Fibroblast of skin of scalp (primary cell): ENCODE measurements at places on chromosomes 6 and 20.

- no peak for DNase-seq
Observed at GRCh38 chr20:33843854-33844253, 32.7 kb downstream of the CHMP4B start.

GRCh38 chr6:140533526-140533925 lies 1159.1 kb upstream of the CITED2 start:
- DNase-seq: peak; percentile 72

DNA sequence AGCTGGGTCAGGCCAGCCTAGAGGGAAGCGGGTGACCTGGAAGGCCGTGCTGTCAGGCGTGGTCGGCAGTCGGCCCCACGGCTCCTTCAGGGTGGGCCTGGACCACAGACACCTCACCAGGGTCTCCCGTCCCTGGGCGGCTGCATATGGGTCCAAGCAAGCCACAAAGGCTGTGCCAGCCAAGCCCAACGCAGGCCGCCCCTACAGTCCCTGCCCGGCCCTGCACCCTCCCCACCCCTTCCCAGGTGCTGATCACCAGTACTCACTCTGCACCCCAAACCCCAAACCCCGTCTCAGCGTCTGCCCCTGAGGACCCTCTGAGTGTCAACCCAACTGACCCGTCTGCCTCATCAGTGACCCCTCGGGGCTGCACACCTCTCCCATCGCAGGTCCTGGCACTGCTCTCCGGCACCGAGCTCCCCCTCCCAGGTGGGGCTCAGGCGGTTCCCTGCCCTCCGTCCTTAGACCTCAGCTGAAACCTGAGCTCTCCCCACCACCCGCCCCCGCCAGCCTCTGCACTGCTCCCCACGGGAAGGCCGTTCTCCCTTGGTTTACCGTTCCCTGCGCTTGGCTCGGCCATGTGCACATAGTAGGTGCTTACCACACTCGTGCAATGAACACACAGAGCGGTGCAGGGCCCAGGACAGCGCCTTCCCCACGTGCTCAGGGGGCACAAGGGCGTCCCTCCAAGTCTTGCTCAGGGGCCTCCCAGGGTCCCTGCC lies 1.5 kb upstream of the PPDPF start:
- DNase-seq: no peak

- no peak for DNase-seq
Observed at GRCh38 chr6:127195833-127196232, 70.8 kb upstream of the RNF146 start.

DNA sequence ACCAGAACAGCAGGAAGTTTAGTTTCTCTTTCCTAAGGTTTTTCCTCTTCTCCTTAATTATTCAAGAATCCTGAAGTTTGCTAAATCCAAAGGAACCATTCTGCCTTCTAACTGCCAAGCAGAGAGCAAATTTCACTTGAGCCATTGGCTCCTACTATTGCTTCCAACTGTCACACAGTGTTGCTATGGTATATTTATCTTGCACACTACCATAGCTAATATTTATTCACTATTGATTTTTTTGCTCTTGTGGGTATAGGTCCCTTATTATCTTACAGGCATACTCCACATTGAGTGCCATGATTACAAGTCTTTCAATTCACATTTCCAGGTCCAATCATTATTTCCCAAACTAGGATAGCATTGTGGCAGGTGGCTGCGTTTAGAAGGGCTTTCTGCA lies 266.7 kb upstream of the FLRT3 start:
- DNase-seq: no peak

DNA sequence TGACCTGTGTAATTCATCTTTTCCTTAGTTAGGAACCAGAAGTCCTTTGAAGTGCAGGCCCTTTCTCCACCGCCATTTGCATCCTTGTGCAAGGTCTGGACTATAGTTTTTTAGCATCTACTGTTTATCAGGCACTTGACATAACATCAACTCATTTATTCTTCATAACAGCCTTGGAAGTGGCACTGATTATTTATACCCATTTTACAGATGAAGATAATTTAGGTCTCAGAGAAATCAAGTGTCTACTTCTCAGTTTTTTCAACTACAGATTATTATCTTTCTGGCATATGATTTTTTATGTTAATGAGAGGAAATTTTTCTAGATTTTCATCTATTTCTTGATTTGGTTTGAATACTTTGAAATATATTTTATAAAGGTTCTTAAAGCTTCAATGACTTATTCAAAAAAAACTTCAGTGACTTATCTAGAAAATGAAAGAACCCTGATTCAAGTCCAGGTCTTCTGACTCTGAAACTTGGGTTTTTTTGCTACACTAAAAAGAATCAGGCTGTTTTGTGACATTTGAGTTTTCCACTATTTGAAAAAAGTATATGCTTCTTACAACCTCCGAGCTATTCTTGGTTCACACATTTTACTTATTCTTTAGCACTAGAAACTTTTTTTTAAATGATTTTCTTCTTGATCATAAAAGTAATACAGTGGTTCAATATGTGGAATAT lies 3.1 kb upstream of the UBE2J1 start:
- DNase-seq: no peak

DNA sequence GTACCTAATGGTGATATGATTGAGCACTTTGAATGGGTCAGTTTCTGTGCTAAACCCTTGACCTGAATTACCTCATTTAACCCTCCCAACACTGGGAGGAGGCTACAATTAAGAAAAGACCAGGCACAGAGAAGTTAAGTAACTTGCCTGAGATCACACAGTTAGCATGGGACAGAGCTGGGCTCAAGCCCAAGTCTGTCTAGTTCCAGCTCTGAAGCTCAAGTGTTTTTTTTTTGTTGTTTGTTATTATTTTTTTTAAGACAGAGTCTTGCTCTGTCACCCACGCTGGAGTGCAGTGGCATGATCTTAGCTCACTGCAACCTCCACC lies 4.0 kb downstream of the FAM83D start:
- DNase-seq: no peak

DNA sequence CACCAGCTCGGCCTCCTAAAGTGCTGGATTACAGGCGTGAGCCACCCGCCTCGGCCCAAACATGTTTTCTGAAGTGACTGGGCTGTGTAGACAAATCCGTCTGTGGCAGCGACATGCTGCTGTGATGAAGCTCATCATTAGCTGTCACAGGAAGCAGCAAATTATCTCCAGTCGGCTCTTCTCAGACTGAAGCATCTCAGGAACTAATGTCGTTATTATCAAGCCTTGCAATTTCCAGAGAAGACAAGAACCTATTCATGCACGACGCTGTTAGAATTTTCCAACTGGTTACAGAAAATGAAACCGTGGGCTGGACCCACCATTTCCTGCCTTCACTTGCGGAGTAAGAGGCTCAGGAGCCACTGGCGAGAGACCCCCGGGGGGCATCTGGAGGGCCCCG lies 17.1 kb upstream of the NTSR1 start:
- no peak for DNase-seq

DNA sequence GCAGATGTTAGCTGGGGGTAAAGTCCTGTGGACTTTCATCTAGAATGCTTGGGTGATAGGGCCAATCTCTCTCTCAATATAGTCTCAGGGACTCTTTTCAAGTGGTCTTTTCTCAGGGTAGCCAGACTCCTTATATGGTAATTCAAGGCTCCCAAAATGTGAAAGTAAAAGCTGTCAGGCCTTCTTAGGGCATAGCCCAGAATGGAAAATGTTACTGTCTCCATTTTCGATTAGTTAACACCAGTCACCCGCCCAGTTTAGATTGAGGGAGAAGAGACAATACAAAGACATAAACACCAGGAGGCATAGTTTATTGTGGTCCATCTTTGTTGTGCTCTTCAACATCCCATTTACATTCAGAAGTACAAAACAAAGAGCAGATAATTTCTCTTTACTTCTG lies 295.8 kb downstream of the EPHA7 start:
- no peak for DNase-seq

DNA sequence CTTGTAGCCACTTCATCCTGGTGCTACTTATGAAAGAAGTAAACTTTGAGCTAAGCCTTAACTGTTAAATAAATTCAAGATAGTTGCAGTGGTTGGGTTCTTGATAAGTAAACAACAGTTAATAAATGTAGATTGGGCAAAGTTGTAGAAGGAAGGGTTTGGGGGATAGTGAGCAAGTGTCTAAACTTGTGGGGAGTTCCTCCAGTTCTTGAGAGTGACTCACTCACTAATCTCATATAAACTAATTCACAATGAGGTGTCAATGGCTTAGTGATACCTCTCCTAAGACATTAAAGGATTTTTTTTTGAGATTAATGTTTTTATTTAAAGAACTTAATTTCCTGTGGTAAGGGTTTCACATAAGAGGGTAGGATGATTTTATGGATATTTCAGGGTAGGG lies 507.4 kb downstream of the BMP2 start:
- no peak for DNase-seq

DNA sequence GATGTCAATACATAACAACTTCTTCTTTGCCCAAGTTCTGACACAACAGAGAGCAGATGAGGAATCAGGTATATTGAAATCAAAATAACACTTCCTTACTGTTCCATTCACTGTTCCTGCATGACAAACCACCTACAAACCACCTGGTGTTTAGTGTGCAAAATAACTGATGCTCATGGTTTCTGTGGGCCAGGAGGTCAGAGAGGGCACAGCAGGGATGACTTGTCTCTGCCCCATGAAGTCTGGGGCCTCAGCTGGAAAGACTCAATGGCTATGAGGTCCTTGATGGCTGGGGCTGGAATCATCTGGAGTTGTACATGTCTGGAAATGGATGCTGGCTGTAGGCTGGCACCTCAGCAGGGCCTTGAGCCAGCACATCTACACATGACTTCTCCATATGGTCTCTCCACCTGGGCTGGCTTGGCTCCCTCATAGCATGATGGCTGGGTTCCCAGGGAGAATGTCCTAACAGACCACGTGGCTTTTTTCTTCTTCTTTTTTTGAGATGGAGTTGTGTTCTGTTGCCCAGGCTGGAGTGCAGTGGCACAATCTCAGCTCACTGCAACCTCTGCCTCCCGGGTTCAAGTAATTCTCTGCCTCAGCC lies 7.4 kb upstream of the COX4I2 start:
- no peak for DNase-seq

DNA sequence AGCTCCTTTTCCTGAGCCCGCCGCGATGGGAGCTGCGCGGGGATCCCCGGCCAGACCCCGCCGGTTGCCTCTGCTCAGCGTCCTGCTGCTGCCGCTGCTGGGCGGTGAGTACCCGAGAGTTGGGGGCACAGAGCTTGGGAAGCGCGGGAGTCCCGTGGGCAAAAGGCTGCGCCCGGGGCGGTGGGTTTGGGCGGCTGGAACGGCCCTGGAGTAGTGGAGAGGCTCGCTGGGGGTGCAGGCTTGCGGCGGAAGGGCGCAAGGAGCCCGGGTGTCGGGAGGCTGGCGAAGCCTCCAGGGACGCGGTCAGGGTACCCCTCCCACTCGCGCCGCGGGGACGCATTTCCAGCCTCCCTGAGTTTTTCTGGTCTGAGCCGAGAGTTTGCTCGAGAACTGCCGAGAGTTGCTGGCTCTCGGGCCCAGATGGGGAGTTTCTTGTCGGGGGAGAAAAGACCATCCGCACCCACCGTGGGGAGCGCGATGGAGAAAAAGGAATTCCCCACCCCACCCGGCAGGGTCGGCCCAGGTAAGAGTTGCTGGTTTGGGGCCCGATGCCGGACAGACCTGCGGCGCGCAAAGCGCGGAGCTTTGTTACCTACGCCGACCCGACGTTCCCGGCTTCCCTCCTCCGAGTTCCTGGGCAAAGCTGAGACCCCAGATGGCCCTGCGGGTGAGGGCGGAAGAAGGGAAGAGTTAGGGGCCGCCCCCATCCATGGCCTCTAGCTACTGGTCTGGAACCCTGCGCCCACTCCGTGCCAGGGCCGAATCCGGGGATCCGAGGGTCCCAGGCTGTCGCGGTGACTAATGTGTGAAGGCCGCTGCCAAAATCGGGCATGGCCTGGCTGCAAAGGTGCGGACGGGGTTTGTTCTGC lies 584 bp downstream of the PTK7 start:
- DNase-seq: peak; percentile 61

DNA sequence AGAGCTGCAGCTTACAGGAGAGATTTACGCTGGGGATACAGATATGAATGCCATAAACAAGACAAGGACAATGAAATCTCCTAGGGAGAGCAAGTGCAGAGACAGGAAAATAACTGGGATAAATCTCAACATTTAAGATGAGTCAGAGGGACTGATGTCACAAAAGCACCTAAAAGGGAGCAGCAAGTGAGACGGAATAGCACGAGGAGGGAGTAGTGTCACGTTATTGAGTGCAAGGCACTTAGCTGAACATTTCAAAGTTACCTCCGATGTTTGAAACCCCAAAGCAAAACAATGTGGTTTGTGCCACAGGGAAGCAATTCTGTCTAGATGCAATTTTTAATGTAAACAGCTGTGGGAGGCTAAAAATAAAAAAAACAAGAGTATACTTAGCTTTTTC lies 1131.7 kb upstream of the EYS start:
- no peak for DNase-seq

DNA sequence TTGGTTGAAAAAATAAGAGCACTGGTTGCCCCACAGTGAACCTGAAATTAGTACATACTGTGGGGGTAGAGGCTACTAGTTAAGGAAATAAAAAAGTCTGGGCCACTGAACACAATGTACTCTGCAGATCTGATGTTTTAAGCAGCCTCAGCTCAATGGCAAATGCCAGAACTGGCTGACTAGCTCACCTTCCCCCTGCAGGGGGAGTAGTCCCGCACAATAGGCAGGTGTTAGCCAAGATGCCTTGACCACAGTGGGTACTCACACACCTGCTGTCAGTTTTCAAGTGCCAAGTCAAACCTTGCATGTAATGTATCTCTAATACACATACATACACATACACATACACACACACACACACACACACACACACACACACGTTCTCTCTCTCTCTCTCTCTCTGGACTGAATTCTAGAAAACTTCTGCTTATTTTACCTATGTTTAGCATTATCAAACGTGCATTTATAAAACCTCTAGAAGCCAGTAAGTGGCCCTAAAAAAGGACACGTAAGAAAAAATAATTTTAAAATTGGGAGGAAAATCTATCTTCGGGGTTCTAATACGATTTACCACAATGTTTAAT lies 36.1 kb downstream of the GMDS start:
- no peak for DNase-seq

DNA sequence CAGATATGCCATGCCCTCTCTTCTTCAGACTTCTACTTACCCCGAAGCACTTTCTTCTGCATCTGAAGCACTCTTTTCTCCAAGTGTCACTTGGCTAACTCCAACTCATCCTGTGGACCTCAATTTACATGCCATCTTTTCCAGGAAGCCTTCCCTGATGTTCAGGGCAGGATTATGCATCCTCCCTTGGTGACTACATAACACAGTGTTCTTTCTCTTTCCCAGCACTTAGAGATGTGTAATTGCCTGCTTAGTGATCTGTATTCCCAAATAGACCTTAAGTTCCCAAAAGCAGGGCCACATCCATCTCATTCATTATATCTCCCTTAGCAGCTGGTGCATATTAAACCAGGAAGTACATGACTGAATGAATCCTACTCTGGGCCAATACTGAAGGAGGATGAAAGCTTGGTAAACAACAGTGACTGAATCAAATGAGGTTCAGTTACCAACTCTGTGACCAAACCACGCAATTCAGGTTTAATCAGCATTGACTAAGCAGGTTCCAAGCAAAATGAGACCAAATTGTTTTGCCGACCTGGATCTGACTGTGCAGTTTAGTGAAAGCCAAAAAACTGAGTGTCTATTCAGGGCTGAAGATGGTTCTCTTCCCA lies 121.4 kb upstream of the TCF21 start:
- no peak for DNase-seq
